ENCODE measurements at places on chromosomes 7 and 10.

DNA sequence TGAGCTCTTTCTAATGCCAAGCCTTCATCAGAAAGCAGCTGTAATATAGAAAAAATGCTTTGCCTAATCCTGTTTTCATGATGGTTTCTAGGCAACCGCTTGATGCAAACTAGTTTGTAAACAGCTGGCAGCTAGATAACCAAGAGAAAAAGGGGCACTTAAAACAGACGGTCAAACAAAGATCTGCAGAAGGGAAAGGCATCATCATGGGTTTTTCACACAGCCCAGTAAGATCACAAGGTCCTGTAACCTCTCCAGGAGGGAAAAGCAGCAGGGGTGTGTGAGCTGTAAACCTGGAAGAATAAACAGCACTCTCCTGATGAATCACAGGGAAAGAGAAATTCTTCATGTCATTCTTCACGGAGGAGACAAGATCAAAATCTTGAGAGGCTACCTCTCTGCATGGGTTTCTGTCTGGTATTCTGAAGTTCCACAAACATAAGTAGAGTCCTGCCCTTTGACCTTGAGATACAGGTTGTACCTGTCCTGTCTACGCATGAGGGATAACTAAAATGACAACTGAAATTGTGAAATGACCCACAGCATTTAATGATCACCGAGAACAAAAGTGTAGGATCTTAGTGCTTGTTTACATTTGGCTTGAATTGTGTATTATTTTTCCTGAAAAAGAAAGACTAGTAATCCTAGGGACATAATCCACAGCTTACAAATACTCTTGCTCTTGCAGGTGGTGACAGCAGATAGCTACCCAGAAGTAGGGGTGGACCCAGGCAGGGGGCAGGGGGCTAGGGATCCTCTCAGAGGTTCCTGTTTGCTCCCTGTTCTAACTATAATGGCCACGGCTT is 48.0 kb downstream of the CREB3L2 start:
- DNase-seq, result no peak

GRCh38 chr10:63261496-63261895 is 128.4 kb downstream of the NRBF2 start:
- DNase-seq, result no peak

GRCh38 chr10:42691361-42692120 is 53.2 kb upstream of the ZNF33B start:
- no peak for DNase-seq

DNA sequence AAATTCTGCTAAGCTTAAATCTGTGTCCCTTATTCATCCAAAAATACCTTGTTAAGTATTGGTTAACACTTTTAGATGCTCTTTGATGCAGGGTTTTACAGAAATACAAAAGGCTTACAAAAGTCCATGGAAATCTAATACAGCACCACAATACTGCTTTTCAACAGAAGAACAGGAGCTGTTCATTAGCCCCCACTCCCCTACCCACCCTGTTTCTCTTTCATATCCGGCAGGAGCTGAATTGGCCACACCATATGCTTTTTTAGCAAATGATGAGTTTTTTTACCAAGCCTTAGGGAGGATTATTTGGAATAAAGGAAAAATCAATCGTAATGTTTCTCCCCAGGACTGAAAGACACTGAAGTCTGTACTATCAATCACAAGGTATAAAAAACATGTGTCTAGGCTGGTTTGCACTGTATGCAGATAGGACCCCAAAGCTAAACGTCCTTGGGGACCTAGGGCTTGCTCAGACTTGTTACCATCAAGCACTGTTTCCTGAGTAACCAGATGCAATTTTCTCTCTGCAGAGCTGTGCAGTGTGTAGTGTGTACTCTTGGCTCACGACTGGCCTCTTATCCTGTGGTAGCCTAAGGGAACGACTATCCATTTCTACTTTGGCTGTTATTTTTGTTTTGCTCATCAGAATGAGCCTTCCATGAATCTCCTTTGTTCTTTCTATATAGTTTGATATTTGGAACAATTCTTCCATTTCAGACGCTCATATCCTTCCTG is 143.3 kb upstream of the LRGUK start:
- DNase-seq, result no peak

DNA sequence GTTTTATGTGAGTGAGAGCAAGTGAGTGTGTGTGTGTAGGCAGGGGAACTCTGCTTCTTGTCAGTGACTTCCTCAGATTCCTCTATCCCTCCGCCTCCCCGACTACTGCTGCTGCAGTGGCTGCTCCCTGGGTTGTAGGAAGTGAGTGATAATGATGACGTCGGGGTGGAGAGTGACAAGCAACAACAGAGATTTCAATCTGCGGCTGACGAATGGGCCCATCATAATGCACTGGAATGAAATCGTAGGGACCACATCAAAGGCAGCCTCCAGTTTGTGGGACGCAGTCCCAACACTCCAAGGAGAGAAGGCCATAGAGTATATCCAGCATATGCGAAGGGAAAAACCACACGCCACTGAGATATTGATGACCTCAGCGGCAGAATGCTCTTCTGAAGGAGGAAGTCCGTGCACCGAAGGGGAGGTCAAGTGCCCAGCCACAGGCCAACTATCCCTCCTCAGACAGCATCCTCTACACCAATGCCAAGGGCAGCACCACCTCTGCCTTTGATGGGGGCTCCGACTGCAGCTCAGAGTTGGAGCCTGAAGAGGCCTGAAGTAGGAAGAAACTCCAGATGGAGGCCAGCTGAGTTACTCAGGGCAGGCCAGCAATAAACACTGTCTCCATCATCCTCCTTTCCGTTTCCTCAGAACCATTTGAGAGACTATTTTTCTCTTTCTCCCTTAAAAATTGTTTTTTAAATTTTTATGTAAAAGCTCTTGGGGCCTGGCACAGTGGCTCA is 11.3 kb upstream of the STMP1 start:
- no peak for DNase-seq

GRCh38 chr10:52308251-52309031 is 5.6 kb upstream of the DKK1 start:
- DNase-seq, result peak; percentile 22

DNA sequence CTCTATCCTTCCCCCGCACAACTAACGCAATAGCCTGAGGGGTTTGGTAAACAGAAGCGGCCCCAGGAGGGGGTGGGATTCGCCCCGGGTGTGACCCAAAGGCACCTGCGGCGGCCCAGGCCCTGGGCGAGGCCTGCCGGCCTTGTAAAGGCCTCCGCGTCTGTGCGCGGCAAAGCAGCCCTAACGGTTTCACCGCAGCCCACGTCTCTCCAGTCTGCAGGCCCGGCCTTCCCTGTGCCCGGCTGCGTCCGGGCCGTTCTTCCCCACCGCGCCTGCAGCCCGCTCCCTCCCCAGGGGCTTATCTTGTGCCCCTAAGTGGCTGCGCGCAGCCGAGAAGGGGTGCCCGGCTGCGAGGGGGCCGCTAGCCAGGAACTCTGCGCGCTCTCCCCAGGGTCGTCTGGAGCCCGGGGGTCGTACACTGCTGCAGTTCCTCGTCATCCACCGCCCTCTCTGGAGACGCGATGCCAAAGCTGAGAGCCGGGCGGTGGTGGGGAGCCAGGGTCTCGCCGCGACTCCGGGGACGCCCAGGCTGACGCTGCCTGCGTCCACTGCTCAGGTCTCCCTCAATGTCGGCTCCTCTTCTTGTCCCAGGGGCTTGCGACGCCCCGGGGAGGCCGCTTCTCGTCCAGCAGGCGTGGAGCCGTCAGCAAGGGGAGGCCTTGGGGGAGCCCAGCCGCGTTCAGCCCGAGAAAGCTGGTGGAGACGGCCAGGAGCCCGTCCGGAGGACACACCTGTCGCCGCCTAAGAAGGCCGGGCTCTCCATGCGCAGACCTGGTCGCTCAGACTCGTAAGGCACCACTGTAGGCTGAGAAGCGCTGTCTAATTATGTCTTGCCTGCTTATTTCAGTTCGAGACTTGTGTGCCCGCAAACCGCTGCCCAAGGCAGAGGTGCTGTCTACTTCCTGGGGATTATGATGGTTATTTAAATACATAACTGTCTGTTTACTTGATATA is 132.3 kb downstream of the SPAG6 start:
- DNase-seq, result no peak

GRCh38 chr7:46126675-46127300 is 205.7 kb upstream of the IGFBP3 start:
- no peak for DNase-seq

DNA sequence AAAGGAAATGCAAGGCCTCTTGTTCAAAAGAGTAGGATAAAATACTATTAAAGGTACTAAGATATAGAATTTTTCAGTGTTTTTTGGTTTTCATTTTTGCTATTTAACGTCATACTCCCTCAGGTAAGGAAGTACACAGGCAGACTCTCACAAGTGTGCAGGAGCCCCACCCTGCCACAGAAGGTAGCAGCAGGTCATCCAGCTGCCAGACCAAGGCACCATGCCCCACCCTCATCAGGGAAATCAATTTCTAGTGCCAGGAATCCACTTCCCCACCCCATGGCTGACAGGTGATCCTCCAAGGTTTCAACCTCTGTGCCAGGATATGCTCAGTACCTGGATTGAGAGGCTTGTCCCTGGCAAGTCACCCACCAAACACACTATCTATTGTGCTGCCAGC is 712.9 kb downstream of the SORCS3 start:
- DNase-seq, result no peak

- no peak for DNase-seq
These were observed 44.2 kb downstream of the LRMDA start for GRCh38 chr10:75475460-75476182.

- no peak for DNase-seq
These were observed 1.3 kb downstream of the FIGNL1 start for GRCh38 chr7:50448823-50449222.

DNA sequence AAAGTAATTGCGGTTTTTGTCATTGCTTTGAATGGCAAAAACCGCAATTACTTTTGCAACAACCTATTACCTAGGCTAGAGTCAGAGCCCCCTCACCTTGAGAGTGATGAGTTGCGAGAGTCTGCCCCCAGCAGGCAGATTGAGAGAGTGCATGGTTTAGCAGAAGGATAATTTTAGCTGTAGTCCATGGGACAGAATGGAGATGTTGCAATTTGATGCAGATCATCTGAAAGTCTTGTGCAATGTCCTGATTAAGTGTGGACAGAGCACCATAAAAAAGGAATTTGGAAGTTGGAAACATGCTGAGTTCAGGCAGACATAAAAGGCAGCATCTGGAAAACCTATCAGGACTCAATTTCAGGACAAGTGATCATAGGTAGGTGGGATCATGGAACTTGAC is 48.7 kb downstream of the GPR141 start:
- DNase-seq, result peak; percentile 13

Measured in activated CD4-positive, alpha-beta T cell treated with anti-CD3 and anti-CD28 coated beads, Interleukin-2, amount 50 U/mL, for 48 hours (primary cell).